ENCODE measurements at places on chromosomes 5 and 9.

- DNase-seq, result peak; percentile 83
Observed at GRCh38 chr5:149002761-149003689, 59.8 kb downstream of the SH3TC2 start.

DNA sequence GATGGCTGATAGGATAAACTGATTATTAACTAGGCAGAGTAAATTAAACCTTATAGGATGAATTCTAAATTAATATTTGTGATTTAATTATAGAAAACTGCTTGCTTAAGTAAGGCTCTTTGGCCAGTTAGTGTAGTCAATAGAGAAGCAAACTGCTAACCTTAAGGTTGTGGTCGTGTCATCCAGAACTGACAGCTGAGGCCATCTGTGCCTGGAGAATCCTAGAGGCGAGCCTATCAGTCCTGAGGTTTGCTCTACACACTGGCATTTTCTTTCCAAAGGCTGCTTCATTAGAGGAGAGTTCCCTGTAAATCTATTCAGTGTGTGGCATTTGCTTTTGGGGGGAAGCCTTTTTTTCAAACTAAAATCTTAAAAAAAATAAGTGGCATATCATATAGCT lies 169.2 kb downstream of the MEF2C start:
- DNase-seq, result no peak

- DNase-seq, result no peak
Observed at GRCh38 chr9:78441822-78442431, 145.0 kb downstream of the PSAT1 start.

GRCh38 chr5:97182571-97183099 lies 412 bp downstream of the RIOK2 start:
- no peak for DNase-seq

DNA sequence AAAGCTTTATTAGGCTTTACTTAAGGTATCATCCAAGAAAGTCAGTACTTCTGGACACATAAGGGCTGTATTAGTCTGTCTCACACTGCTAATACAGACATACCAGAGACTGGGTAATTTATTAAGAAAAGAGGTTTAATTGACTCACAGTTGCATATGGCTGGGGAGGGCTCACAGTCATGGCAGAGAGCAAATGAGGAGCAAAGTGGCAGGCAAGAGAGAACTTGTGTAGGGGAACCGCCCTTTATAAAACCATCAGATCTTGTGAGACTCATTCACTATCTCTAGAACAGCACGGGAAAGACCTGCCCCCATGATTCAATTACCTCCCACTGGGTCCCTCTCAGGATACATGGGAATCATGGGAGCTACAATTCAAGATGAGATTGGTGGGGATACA lies 49.2 kb upstream of the SLC44A1 start:
- no peak for DNase-seq

- no peak for DNase-seq
Observed at GRCh38 chr5:109709225-109709624, 19.5 kb downstream of the MAN2A1 start.

- no peak for DNase-seq
Observed at GRCh38 chr5:168118042-168118668, 173.3 kb upstream of the WWC1 start.

- no peak for DNase-seq
Observed at GRCh38 chr5:174376726-174377373, 331.3 kb downstream of the NSG2 start.

GRCh38 chr9:78207319-78207718 lies 28.6 kb upstream of the CEP78 start:
- no peak for DNase-seq

DNA sequence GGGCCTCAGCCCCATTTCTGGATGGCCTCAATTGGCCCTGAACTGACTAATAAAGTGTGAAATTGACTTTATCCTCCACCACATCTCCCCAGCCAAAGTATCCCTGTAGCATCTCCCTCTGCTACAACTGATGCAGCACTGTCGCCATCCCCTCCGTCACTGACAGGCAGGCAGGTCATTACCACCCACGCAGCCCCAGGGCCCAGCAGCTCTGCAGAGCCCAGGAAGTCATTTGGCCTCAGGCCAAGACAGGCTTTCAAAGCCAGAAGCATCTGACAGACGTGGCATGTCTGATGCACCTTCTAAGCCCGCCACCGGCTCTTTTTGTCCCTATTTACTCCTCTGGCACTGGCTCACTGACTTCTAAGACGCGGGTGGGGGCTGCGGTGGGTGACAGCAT lies 65.3 kb downstream of the ARHGEF37 start:
- peak; percentile 70 for DNase-seq

GRCh38 chr5:14685757-14686156 lies 21.2 kb downstream of the OTULIN start:
- peak; percentile 66 for DNase-seq

GRCh38 chr9:73667749-73668148 lies 516.1 kb downstream of the ANXA1 start:
- DNase-seq, result no peak

- DNase-seq, result no peak
Observed at GRCh38 chr5:103021314-103021713, 98.6 kb downstream of the GIN1 start.

- DNase-seq, result peak; percentile 24
Observed at GRCh38 chr5:103894882-103895281, 332.3 kb upstream of the NUDT12 start.

DNA sequence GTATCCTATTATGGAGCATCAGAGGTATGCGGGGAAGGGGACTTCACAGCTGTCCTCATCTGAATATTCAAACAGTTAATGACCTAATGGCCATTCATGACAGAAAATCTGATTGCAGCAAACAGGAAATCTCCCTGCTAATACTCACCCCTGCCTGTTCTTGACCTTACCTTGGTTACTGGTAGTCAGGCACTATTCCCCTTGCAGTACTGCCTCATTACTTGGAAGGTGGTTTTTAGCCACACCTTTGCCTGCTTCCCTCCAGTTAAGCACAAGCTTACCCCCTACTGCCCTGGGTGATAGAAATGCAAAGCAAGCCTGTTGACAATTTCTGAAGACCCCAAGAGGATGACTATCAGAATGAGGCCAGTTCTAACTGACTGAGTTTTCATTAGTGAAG lies 332.4 kb downstream of the NTRK2 start:
- DNase-seq, result no peak

GRCh38 chr9:91101611-91102168 lies 260.0 kb downstream of the AUH start:
- peak; percentile 93 for DNase-seq

GRCh38 chr5:4628645-4629385 lies 511.3 kb upstream of the ADAMTS16 start:
- no peak for DNase-seq

GRCh38 chr9:28050941-28051340 lies 477.7 kb upstream of the C9orf72 start:
- no peak for DNase-seq

Measured in SW480 (cell line).